ENCODE measurements at places on chromosomes 3 and 15. TPM values are rescaled to one million over a fixed set of nuclear protein-coding genes. Genes with fewer than 3 reads are reported as not detected.

SAMD7 gene
- not detected for total RNA-seq

GOLGA6L9 gene
- total RNA-seq, result 3.8 TPM

- peak; percentile 53 for DNase-seq
These were observed at the start of gene ENTPD3 for GRCh38 chr3:40387001-40387894. Gene ENTPD3 (plus strand): TSS chr3:40387184. CDS start chr3:40388058, 874 bp downstream.

GRCh38 chr3:131053043-131053859, 26.6 kb downstream of the NEK11 start:
- DNase-seq, result no peak

RASGRP1 gene
- 1.0 TPM for total RNA-seq

ARL8B gene
- 51.8 TPM for total RNA-seq

Data from left colon (tissue), 2 donors.